ENCODE measurements at places on chromosomes 4 and X. TPM values are rescaled to one million over a fixed set of nuclear protein-coding genes. Genes with fewer than 3 reads are reported as not detected.

- no peak for DNase-seq
These were observed 17.1 kb downstream of the AFP start for GRCh38 chr4:73452953-73453700.

GRCh38 chrX:106178826-106179225 is 10.7 kb downstream of the PWWP3B start:
- no peak for DNase-seq

DNA sequence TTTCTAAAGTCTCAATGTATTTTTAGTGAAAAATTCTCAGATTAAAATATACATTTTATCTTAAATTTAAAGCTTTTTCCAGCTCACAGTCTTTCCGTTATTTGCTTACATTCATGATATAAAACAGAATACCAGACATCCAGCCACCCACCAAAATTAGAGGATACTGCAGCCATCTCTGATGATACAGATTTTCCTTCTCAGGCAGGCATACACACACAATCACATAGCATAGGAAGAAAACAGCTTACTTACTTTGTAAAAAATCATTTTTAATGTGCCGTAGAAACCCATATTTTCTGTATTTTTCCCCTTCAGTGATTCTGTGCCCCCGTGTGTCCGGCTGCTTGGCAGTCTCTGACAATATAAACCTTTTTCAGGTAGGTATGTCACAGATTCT is 183.7 kb downstream of the FBXW7 start:
- no peak for DNase-seq

- peak; percentile 89 for DNase-seq
These were observed 34.1 kb downstream of the HTRA3 start for GRCh38 chr4:8303485-8304281.

DNA sequence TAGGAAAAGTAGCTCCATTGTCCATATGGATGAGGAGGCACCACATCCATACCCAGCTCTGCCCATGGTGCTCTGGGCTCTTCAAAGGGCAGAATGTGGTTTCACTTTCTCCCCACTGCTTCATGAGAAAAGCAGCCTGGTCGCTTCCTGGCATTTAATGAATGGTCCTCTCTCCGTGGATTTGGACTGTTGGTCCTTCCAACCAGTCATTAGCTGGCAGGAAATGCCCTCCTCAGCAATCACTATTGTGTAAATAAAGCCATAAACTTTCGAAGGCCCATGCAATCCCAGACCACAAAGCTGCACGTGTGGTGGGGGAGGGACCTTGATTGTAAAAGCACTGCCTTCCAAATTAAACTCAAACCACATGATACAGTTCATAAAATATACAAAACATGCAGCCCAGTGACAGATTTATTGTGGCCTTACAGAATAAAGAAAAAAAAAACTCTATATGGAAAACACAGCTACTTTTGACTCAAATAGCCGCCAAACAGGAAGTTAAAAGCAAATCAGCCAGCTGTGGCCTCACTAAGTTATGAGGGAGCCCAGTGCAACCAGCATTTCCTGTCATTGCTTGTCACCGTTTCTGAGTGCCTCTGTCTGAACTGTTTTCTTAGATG is 8.1 kb downstream of the MBNL3 start:
- DNase-seq: peak; percentile 46

- no peak for DNase-seq
These were observed 121.9 kb upstream of the PDLIM3 start for GRCh38 chr4:185657183-185657582.

- DNase-seq: no peak
These were observed 178.0 kb downstream of the PALLD start for GRCh38 chr4:168674866-168675265.

DNA sequence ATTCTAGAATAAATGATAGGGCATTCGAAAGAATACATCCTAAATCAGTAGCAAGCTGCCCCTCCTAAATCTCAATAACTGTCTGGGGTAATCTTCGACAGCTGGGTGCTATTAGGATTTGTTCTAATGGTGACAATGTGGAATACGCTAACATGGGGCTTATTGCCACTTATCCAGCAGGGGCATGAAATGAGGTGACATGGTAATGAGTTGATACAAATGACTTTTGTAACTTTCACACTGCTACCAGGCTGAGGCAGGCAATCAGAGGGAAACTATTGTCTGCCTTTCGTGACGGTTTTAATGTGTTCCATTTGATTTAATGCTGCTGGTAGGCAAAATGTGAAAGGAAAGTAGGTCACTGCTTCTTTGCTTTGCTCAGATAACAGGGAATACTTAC is 1047.4 kb upstream of the PABPC4L start:
- DNase-seq: no peak

GRCh38 chrX:17580539-17581152 is 156.6 kb upstream of the SCML1 start:
- DNase-seq: no peak

- DNase-seq: peak; percentile 81
These were observed 39.2 kb upstream of the HMX1 start for GRCh38 chr4:8910822-8911315.

DNA sequence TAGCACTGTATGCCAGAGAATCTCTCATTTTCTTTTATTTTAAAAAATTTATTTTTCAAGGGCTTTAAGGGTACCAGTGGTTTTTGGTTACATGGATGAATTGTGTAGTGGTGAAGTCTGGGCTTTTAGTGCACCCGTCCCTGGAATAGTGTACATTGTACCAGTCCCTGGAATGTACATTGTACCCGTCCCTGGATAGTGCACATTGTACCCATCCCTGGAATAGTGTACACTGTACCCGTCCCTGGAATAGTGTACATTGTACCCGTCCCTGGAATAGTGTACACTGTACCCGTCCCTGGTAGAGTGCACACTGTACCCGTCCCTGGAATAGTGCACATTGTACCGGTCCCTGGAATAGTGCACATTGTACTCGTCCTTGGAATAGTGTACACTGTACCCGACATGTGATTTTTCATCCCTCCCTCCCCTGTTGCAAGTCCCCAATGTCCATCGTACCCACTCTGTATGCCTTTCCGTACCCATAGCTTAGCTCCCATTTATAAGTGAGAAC is 56.1 kb upstream of the HELT start:
- DNase-seq: no peak

DNA sequence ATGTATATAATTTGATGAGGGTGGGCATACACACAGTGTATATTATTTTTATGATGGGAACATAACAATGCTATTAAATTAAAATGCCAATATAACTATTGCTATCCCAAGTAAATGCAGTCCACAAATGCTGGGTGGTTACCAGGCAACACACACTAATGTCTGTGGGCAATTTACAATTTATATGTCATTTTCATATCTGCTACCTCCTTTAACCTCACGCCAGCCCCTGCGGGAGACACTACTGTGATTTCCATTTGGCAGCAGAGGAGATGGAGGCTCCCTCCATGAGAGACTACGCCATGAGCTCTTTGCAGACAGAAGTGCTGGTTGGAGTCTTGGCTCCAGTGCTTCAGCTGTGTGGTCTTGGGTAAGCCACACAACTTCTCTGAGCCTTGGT is 87.9 kb downstream of the PPP2R2C start:
- DNase-seq: no peak

- DNase-seq: peak; percentile 74
These were observed 7.3 kb downstream of the PPP1R3F start for GRCh38 chrX:49276671-49277534.

DNA sequence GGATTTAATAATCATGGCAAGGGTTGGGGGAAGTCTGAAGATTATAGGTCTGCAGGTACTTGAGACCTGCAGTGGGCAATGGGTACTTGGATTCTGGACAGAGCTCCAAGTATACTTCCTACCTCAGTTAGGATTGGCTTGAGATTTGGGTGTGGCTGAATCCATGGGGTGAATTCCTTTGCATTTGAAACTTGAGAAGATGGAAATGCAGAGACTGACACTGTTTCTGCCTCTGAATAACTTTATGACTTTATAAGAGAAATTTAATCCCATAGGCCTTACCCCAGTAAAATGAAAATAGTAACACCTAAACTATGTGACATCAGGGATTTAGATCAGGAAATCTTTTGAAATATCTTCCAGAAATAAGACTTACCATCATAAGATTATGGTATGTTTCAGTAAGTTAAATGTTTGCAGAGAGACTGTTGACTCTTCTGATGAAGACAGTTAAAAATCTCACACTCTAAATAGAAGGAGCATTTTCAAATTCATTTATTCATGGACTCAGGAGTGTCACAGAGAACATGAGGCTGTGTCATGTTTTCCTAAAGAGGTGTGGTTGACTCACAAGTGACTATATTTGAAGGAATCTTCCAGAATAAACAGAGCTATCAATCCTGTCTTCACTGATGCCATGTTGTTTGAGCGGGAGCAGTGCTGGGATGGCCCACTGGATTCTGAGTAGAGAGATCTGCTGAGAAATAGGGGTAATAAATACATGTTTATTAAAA is 513.5 kb upstream of the NR3C2 start:
- DNase-seq: no peak

- DNase-seq: no peak
These were observed 86.7 kb downstream of the ATP8A1 start for GRCh38 chr4:42570221-42570620.

- no peak for DNase-seq
These were observed 84.3 kb upstream of the PSAPL1 start for GRCh38 chr4:7518871-7519637.

DNA sequence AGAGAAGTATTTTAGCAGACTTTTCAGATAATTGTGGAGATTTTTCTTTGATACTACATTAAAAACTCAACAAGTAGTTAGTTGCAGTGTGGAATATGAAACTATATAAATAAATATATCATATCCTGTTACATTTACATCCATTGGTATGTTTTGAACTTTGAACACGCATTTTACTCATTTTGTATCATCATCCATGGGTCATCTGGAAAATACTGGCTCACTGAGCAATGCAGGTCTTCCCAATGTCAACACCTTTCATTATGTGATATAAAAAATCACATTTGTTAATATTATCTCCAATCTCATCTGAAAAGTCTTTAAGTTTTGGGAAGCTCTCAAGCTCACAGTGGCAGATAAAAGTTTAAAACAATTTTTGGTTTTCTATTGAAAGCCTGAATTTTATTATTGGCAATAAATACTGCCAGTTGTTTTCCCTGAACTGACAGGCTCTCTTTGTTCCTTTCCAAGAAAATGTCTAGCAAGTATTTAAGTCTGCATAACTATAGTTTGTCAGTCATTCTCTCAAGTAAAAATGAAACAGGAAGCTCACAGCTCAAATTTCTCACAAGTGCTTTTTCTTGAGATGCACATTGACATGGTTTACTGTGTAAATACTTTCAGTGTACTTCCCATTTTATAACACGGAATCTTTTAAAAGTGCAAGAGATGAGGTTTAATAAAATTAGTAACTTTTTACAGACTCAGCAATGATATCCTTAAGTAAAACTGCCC is 183.5 kb upstream of the GPC4 start:
- no peak for DNase-seq

- no peak for DNase-seq
These were observed 7.4 kb downstream of the LPAR4 start for GRCh38 chrX:78754917-78755316.

DNA sequence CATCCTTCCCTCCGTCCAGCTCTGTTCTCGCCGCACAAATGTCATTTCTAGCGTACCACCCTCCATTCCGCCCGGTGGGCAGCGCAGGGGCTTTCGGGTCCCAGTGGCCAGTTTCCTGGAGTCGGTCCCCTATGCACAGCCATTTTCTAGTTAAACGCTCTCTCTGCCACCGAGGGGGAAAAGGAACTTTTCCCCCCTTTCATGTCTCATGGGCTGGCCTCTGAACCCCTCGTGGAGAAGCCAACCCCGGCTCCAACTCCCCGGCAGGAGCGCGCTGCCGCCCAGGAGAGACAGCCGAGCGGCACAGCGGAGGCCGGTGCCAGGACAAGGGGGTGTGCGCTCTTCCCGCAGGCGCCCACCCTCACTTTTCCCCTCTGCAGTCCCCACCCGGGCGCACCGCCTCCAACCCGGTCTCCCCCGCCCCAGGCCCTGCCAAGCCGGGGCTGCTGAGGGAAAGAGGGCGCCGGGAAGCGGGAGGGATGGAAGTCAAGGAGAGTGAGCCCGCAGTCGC is 662 bp downstream of the APBB2 start:
- no peak for DNase-seq

DNA sequence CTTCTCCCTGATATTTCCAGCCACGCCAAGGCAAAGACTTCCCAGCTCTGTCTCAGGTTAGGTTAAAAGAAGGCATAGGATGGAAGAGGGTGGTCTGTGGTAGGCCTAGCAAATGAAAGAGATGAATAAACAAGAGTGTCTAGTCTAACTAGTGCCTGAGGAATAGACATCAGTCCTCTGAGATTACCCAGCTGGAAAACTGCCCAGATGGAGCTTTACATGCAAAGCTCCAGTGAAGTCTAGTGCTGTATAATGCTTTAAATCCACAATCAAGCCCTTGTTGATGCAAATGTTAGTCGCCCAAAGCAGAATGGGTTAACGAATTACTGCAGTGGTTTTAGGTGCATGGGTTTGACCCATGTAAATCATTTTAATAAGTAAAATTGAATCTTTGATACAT is 24.8 kb upstream of the GUCY1B1 start:
- no peak for DNase-seq

DDX53 gene
- not detected for total RNA-seq

SLITRK4 gene
- total RNA-seq: 0.29 TPM

PPARGC1A gene
- 2.5 TPM for total RNA-seq

ENAM gene
- total RNA-seq: not detected

SSX1 gene
- total RNA-seq: not detected

DGAT2L6 gene
- total RNA-seq: not detected

RAB9B gene
- total RNA-seq: 1.8 TPM

EGF gene
- total RNA-seq: 0.36 TPM

SSX2B gene
- total RNA-seq: not detected

ARHGAP24 gene
- total RNA-seq: 52.5 TPM

MGAT4D gene
- not detected for total RNA-seq

MAOB gene
- 0.72 TPM for total RNA-seq

DHRSX gene
- 38.3 TPM for total RNA-seq

ASIC5 gene
- not detected for total RNA-seq

HSFX1 gene
- total RNA-seq: 0.59 TPM

PNMA3 gene
- total RNA-seq: not detected
